ENCODE measurements at places on chromosomes 1 and 21.

DNA sequence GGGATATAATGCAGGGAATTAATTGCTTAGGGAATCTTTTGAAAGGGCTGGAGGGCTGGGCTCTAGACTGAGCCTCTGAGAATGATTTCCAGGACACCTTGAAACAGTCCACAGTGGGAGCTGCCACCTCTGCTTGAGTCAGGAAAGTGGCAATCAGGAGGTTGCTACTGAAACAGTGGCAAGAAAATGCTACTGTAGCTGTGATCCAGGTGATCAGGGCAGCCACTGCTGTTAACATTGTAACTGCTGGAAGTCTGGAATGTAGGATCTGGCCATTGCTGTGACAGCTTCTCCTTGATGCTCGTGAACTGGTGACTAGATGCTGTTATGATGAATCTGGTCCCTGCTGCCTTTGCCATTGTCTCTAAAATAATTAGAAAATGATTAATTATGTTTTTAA lies 12.8 kb downstream of the MAGI3 start:
- no peak for DNase-seq

DNA sequence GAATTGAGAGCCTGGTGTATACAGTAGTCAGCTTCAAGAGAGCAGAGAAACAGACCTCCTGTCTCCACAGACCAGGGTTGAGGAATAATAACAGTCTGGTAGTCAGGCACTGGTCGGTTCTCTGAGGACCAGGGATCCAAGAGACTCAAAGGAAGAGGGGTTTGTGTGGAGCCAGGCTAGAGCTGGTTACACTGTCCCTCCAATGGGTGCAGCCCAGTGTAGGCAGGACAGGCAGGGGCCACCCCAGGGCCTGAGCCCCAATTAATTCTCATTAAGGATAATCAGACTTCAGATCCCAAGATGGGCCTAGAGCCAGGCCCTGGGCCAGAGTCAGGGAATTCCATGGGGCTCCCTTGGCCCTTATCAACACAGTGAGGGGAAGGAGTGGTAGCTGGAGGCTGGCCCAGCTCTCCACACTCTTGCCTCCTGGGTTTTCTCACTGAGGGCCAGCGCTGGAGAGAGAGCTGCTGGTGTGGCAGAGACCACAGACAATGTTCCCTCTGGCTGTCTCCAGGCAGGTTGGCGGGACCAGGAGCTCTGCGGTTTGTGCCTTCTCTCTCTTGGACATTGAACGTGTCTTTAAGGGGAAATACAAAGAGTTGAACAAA lies 9.1 kb downstream of the SEMA4A start:
- DNase-seq: no peak

GRCh38 chr1:109250454-109251276 lies 1.3 kb downstream of the CELSR2 start:
- DNase-seq: no peak

DNA sequence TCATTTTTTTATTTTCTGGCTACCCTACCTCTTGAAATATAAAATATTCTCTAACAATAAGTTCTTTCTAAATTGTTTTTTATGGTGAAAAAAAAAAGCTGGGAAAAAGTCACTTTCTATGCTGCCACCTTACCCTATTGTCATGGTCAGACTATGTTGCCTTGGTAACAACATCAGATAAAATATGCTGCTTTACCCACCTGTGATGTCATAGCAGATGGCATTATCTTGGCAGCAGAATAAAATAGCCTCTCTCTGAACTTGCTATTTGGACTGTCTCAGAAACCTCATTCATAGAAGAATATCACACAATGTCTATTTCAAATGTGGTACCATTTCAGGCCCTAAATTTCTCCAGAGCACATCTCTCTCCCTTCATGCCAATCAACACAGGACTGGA lies 69.6 kb upstream of the SGIP1 start:
- DNase-seq: no peak

- no peak for DNase-seq
Observed at GRCh38 chr1:58618303-58618702, 41.3 kb upstream of the TACSTD2 start.

- no peak for DNase-seq
Observed at GRCh38 chr1:86000601-86001000, 156.0 kb downstream of the COL24A1 start.

GRCh38 chr21:44934797-44935532 lies 4.9 kb upstream of the SLX9 start:
- DNase-seq: no peak

All from RPMI8226 (cell line).